ENCODE measurements at places on chromosomes 3 and 15.

GRCh38 chr15:77527164-77527778 lies 105.4 kb downstream of the LINGO1 start:
- no peak for DNase-seq

DNA sequence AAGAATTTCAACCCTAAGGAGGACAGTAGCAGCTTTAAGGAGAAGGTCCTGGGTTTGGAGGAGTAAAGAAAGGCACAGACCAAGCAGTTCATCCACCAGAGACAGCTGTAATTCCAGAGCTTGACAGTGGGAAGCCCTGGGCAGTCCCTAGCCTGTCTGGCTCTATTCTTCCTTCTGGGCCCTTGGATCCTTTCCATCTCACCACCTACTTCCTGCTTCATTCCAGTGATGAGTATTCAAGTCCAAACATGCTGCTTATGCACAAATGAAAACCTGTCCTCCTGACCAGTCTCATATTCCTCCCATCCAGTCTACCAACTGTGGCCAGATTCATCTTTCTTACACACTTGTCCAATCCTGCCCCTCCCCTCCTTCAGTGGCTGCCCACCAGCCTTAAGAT lies 171.4 kb downstream of the CNTN3 start:
- no peak for DNase-seq

DNA sequence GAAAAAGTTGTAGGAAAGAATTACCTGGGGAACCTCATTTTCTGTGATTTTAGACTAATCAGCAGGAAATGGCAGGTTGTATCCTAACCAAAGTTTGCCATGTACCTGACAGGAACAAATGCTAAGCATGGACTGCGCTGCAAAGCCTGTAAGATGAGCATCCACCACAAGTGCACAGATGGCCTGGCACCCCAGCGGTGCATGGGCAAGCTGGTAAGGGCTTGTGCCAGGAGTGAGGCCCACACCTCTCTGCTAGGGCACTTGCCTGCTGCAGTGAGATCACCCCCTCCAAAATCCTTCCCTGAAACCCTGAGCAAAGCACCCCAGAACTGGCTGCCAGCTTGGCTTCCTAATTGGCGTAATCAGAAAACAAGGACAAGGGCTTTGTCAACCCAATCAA lies 102.6 kb downstream of the STAC start:
- DNase-seq: no peak

DNA sequence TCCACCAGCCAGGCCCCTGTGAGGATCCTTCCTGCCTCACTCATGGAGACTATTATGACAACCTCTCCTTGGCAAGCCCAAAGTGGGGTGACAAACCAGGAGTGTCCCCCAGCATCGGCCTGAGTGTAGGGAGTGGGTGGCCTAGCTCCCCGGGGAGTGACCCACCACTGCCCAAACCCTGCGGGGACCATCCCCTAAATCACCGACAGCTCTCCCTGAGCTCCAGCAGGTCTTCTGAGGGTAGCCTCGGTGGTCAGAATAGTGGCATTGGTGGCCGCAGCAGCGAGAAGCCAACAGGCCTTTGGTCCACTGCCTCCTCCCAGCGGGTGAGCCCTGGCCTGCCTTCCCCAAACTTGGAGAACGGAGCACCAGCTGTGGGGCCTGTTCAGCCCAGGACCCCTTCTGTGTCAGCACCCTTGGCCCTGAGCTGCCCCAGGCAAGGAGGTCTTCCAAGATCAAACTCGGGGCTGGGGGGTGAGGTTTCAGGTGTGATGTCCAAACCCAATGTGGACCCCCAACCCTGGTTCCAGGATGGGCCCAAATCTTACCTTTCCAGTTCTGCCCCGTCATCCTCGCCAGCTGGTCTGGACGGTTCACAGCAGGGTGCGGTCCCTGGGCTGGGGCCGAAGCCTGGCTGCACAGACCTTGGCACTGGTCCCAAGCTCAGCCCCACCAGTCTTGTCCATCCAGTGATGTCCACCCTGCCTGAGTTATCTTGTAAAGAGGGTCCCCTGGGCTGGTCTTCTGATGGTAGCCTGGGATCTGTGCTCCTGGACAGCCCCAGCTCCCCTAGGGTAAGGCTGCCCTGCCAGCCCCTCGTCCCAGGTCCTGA lies 1.0 kb downstream of the LIMD1 start:
- no peak for DNase-seq

GRCh38 chr15:95377258-95377852 lies 953.1 kb upstream of the NR2F2 start:
- no peak for DNase-seq

GRCh38 chr3:101518421-101518871 lies 5.4 kb upstream of the SENP7 start:
- DNase-seq: no peak

DNA sequence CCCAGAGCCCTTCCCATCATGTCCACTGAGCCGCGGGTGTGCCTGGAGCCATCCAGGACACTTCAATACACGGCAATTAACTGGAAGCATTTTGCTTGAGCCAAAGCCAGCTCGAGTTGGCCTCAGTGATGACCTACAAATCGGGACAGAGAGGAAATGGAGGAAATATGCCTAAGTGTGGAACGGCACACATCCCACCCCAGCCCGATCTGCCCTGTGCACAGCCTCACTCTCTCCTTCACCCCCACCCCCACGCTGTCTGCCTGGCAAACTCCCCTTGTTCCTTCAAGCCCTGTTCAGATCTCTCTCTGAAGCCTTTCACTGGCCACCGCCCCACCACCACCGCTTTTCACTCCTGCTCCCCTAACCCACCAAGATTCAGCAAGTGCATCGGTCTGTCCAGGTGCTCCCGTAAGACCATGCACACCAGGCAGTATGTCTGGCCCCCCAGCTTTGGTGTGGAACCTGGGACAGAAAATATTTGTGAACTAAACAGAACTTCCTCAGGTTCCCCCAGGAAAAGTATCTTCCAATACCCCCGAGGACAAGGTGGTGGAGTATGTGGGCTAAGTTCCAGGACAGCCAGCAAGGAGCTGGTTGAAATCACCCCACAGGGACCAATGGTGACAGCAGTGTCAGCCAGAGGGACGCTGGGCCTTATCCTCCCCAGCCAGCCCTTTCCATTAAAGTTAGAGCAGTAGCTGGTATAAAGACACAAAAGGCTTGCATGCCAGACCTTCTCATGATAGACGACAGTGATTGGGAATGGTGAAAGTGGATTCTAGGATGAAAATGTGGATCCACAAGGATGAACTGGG lies 83.7 kb downstream of the VGLL4 start:
- DNase-seq: no peak

DNA sequence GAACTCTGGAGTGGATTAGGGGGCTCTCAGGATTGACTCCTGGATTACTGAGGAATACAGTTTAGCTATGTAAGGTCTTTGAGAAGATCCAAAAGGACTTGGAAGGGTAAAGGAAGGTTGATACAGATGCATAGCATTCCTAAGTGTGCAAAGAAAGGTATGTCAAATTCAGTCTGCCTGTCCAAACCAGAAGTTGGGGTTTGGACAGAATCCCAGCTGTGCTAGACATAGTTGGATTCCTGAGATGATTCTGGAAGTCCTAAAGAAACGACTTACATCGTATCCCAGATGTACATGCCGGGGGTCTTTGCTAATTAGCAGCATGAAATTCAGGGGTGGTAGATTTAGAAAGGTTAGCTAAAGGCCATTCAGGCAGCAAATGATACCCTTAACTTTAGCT lies 97.7 kb upstream of the TSPAN3 start:
- DNase-seq: no peak
